ENCODE measurements at places on chromosomes 3 and 15.

- DNase-seq: no peak
Measured at GRCh38 chr3:59751606-59752005, 701.8 kb upstream of the CFAP20DC start.

- DNase-seq: no peak
Measured at GRCh38 chr15:78996894-78997275, 52.0 kb upstream of the CTSH start.

DNA sequence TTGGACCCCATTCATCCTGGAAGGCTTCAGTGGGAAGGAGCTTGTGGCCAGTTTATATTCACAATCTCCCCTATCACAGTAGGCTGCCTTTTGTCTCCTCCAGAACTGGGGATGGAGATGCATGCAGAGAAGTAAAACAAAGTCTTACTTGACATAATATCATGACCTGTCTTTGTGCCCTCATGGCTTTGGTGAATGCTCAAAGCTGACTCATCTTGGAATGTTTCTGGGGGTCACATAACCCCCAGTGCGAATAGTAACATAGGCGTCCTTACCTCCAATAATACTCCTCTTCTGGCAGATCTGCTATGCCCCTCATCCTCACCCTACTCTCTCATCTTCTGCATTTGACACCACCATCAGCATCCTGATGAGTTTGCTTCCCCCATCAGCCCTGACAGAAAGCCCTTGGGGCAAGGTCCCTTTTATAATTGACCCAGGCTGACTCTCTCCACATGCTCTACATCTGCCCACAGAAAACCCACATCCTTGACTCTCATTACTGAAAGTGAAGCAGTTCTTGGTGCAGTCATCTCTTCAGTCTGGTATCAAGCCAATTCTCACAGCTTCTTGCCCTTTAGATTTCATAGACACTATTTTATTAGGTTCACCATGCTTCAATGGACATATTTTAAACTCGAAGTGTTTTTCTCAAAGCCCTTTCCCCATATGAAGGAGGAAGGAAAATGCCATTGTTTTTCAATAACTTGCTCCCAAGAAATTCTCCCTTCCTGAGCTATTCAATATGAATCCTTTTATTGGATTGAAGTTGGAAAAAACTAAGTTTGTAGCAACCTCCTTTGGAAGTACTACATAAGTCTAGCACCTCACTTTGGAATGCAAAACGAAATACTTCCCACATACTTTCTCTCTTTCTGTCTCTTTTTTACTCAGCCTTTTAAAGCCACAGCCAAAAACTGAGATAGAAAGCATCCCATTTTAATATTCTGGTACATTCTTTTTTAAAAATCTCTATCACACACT lies 36.6 kb downstream of the OSTN start:
- no peak for DNase-seq

DNA sequence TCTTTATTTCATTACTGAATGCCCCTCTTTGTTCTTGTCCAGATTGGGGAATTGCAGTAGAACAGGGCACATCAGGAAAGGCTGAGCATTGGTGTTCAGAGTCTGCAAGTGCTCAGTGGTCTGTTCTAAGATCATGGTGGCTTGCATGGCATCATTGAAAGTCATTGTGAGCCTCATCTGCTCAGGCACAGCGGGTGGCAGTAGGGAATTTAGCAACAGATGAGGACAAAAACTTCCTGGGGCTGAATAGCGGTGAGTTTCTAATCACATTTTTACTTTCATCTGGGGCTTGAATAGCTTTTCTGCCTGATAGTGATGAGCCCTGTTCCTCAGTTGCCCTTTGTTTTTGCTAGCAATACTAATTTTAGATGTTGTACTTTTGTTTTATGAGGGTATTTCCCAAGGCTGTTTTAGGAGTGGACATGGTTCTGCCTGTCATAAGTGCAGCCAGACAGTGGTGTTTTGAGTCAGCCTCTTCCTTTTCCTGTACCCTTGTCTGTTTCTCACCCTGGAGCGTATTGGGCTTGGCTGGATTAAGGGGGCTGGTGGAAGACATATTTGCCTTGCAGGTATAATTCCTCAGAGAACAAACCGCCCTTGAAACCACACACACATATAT lies 127.2 kb upstream of the IL12A start:
- no peak for DNase-seq

DNA sequence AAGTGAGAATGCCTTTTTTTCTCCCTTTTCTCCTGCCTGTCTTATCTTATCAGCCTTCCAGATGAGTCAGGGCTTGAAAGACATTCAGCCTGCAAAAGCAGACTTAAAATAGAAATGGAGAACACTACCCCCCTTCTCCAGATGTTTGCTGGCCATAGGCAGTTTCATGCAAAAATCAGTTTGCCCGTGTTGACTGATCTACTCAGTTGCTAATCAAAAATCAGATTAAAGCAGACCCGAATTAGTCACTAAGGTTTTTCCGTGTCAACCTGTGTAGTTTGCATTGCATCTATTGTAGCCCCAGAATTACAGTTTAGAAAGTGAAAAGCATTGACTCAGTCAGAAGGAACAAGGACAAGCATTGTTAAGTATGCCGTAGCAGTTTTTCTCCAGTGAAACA lies 56.2 kb downstream of the IL5RA start:
- no peak for DNase-seq

DNA sequence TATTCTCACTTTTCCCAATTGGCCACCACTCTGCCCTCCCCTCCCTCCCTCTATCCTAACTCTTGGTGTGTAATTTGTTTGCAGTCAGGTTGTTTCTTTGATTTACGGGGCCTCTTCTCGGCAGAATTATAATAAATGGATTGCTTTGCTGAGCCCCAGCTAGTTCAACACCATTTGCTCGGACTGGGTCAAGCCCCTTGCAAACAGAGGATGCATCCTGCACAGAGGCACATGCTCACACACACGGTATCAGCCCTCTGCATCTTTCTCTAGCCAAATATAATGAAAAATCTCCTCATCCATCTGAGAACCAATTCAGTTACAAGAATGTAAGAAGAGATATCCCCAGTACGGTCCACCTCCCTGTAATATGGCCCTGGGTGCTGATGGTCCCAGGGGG lies 97.7 kb downstream of the EPHB1 start:
- DNase-seq: no peak
